ENCODE measurements at places on chromosomes 7 and 10.

GRCh38 chr10:78269060-78269459 is 235.4 kb downstream of the RPS24 start:
- DNase-seq = no peak

GRCh38 chr10:114477285-114477684 is 73.0 kb upstream of the AFAP1L2 start:
- DNase-seq = no peak

DNA sequence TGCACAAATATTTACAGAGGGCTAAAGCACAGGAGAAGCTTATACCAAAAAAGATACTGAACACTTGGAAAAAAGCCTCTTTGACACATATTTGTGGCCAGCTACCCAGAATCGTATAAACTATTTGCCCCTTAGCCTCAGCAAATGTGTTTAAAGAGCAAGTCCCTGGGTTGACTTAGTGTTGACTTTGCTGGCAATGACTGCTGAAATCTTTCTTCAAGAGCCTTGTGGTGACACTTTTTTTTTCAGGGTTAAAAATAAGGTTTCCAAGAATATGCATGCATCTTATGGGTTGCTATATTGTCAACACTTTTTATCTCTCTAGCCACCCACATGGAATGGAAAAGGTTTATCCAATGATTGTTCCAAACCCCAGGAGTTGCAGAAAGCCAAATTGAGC is 14.9 kb upstream of the PLEKHS1 start:
- DNase-seq = no peak

GRCh38 chr10:27153845-27154193 is 365 bp downstream of the YME1L1 start:
- no peak for DNase-seq

- no peak for DNase-seq
Measured at GRCh38 chr7:21572331-21573313, 29.8 kb downstream of the DNAH11 start.

GRCh38 chr7:63071920-63072319 is 926.7 kb upstream of the ZNF722 start:
- no peak for DNase-seq

DNA sequence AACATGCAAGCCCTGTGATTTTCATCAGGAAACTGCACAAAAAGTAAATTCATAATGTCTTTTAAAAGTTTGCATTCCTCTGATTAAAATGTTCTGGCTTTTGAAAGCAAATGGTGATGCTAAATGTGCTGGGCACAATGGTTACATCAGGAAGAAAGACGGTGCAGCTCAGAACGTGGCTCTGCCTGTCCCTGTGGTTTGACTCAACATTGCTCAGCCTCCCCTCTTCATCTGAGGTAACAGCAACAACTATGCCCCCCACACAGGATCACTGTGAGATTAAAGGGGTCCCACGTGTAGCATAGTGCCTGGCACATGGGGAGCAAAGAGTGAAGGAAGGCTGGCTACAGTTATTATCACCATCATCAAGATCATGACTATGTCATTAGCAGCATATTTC is 44.0 kb downstream of the PARD3 start:
- no peak for DNase-seq

All from stimulated activated CD8-positive, alpha-beta memory T cell treated with anti-CD3 and anti-CD28 coated beads, Interleukin-7, amount 100 ng/mL, for 1 hour (primary cell).